NCI-H2171 (cell line): ENCODE measurements at places on chromosomes 11 and 22.
A peak's percentile ranks its signal among the peaks of the same experiment; 100 is the strongest.

- no peak for DNase-seq
Observed at GRCh38 chr11:109076870-109077269, 345.1 kb upstream of the C11orf87 start.

- peak; percentile 24 for DNase-seq
Observed at GRCh38 chr11:31050061-31050765, 319.3 kb downstream of the DCDC1 start.

- DNase-seq, result no peak
Observed at GRCh38 chr22:17229991-17230630, 10.9 kb upstream of the ADA2 start.

- DNase-seq, result no peak
Observed at GRCh38 chr11:128464878-128465450, 122.4 kb downstream of the ETS1 start.

DNA sequence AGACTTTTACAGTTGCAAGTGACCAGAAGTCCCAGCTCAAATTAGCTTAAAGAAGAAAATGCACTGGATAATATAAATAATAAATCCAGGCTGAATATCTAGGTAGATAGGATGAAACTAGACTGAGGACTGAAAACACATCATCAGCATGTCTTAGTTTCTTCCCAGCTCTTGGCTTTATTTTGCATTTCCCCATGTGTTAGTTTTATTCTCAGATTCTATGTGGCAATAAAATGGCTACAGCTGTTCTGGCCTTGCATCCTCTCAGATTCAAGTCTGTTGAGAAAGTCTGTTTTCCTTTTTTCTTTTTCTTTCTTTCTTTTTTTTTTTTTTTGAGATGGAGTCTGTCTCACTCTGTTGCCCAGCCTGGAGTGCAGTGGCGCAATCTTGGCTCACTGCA lies 22.6 kb upstream of the CAT start:
- no peak for DNase-seq

- no peak for DNase-seq
Observed at GRCh38 chr11:27864091-27864491, 163.8 kb upstream of the BDNF start.

DNA sequence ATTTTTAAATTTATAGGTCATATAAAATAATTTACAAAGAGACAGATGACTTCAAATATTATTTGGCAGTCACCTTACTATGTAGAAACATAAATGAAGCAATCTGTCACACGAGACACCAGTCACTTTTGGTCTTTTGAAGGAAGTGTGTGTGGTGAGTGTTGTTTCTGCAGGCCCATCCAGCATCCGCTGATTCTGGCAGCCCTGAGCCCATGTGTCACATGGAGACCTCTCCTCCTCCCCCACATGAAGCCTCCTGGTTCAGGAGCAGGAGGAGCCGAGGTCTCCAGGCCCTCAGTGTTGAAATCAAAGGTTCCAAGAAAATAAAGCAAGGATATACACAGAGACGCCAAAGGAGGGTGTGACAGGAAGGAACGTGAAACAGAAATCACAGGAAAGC lies 60.1 kb downstream of the ARFGAP3 start:
- DNase-seq, result no peak

DNA sequence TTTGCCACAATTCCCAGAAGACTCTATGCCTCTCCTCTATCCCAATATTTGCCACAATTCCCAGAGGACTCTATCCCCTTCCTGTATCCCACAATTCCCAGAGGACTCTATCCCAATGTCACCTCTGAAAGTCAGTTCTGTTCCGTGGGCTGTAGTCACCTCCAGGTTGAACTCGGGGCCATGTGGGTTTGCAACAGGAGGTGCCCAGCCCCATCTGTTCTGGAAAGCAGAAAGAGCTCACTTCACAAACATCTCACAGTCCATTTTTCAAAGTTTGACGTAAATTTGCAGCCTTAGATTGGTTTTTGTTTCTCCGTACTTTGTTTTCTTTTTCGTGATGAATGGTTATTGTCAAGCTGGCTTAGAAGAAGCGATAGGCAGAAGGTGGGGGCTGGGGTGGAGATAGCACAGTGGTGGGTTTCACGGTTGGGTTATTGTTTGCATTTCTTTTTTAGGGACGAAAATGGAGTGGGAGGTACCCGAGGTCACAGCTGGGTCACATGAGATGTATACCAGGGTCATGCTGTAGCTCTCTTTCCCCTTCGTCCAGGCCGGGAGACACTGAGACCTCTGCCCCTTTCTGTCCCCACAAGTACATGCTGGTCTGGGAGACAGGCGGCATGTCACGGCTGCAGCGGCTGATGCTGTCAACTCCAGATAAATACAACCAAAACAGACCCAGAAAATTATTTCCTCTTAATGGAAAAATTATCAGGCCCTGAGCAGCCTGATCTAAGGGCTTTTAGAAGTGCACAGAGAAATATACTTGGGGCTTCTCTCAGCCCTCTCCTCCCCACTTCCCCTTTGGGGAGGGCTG lies 374.5 kb downstream of the CADM1 start:
- no peak for DNase-seq

DNA sequence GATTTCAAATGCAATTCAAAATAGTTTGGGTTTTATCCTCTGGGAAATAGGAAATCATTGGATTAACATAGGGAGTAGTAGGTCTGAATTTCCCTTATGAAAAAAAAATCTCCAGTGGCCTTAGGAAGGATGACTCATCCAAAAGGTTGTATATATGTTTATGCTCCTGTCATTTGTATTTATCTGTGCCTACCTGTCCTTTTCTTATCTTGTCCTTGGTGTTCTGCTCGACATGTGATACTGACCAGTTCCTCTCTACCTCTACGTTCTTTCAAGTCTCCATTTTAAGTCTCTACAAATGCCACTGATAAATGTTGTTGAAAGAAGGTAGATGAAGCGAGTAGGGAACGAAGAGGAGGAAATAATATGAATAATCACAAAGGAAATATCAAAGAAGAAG lies 3.0 kb upstream of the SOX6 start:
- DNase-seq, result no peak

- DNase-seq, result no peak
Observed at GRCh38 chr22:35538801-35539321, 1.8 kb upstream of the RASD2 start.

- DNase-seq, result peak; percentile 96
Observed at GRCh38 chr22:45475063-45475747, 27.5 kb upstream of the FBLN1 start.

DNA sequence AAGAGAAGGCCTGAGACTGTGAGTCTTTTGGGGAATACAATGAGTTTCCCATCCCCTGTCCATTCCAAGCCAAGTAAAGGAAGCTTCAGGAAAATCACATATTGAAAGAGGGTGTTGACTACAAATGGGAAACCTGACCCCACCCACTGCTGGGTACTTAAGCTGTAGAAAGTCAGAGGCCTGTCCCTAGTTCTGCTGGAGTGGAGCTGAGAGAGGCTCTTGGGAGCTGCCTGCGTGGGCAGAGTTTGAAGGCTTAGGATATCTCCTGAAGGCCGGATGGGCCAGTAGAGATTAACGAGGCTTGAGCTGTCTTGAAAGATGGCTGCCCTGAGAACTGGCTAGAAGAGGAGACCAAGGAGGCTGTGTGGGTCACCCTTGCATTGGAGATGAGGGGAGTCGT lies 176.2 kb upstream of the NECTIN1 start:
- DNase-seq, result no peak

- DNase-seq, result no peak
Observed at GRCh38 chr11:75815345-75816168, 547 bp downstream of the UVRAG start.

GRCh38 chr11:1926156-1927025 lies 6.9 kb downstream of the TNNT3 start:
- no peak for DNase-seq

- peak; percentile 59 for DNase-seq
Observed at GRCh38 chr11:64233913-64234586, at the start of gene VEGFB. Gene VEGFB, plus strand, starts transcription at chr11:64234584. Its CDS starts 250 bp downstream, at chr11:64234834.

GRCh38 chr11:31720225-31720624 lies 90.9 kb downstream of the PAX6 start:
- no peak for DNase-seq

- no peak for DNase-seq
Observed at GRCh38 chr11:122308226-122308625, 192.2 kb upstream of the BLID start.

- peak; percentile 68 for DNase-seq
Observed at GRCh38 chr11:30387891-30388861, 65.3 kb downstream of the ARL14EP start.

- DNase-seq, result no peak
Observed at GRCh38 chr22:32199341-32199740, 5.5 kb downstream of the RFPL2 start.

DNA sequence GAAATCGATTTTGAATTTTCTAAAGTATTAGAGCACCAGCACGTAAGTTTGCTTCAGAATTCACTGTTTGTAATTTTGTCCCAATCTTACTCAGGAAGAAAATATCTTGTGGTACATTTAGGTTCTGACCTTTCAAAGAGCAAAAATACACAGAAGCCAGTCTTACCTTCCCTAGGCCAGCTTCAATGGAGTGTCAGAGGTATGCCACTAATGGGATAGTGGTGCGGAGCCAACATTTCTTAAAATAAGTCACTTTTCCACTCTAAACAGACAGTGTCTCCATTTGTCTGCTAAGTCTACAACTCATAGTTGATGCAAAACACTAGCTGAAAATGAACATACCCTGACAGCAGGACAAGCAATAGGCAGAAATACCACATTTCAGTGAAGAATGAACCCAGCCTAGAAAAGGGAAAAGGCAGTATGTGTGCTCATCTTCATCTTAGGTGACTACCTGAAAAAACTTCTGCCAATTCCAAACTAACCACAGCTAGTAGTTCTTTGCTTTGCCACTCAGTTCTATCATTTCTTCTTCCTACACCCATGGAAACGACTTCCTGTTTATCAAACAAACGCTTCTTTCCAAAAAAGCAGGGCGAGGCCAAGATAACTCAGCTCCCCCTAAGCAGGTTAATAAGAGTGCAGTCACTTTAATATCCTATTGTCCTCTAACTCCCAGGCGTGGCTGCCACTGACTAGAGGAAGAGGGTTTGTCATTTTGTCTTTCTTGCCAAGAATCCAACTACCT lies 94.0 kb upstream of the APOA1 start:
- no peak for DNase-seq

- DNase-seq, result no peak
Observed at GRCh38 chr11:17845431-17845881, 110.9 kb downstream of the KCNC1 start.

DNA sequence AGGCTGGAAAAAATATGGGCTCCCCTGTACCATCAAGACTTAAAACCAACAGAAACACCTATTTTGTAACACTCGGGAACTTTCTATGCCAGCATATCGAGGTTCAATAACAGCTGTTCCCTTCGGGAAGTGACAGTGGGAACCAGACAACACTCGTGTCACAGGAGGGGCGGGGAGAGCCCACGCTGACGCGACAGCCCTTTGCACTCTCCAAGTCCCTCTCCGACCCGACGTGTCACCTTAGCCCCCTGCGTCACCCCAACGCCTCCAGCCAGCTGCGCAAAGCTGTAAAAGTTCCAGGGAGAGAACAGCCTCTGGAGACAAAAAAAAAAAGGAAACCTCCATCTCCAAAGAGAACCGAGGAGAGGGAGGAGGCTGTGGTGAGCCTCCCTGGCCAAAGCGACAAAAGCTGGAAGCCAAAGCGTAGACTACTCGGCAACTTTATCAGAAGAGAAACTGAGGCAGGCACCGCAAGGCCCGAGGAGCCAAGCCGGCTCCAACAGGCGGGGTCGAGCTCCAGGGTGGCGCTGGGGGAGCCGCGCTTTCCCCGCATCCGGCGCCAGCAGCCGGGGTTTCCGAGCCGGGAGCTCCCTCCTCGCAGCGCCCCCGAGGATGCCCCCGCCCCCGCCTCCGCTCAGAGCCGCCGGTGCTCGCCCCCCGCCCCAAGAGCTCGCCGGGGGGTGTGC lies 751 bp downstream of the ARFGAP3 start:
- DNase-seq, result peak; percentile 39

DNA sequence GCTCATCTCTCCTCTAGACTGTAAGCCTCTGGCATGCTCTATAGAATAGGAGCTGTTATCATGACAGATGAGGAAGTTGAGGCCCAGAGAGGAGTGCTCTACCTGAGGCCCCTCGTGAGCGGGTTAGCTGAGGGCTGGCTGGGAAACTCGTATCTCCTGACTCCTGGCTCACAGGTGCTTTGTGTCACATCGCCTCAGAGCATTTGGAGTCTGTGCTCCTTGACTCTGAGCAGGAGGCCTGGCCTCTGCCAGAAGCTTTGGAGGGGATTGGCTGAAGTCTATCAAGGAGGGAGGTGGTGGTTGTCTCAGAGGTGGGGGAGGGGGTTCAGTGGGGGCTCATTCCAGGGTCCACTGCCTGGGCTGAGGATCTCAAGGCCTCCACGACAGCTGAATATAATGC lies 7.4 kb downstream of the KCNC1 start:
- DNase-seq, result no peak

DNA sequence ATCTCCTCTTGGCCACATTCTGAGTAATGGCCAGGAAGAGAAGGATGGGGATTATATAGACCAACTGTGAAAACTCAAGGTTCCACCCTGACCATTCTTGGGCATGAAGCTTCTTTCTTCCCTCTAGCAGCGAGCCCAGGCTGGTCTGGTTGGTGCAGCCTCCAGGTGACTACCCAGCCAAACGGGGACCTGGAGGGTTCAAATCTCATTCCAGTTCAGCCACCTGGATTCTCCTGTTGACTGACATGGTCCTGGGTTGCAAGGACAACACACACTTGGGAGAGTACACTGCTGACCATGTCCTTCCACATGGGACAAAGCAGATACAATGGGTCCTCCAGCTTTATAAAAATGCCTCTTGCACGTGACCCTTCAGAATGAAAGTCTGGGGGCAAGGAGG lies 67.0 kb downstream of the SHANK2 start:
- no peak for DNase-seq

DNA sequence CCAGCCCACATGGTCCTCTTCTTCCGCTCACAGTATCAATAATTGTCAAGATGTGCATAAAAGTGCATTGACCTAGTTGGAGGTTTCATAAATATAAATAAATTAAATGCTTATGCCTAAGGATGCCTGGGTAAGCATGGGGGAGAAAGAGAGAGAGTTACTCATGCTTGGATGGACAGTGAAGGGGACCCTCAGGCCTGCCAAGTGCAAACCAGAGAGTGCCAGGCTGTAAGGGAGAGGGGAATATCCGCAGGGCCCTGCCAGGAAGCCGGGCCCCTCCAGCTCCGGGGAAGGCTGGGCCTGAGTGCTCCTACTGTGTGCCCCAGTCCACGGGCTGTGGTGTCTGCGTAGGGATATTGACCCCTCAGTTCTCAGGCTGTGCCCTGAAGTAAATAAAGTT lies 214.6 kb downstream of the DSCAML1 start:
- no peak for DNase-seq

- DNase-seq, result no peak
Observed at GRCh38 chr22:21014726-21015465, at the start of gene P2RX6. Gene P2RX6, plus strand, starts transcription at chr22:21015165. Its CDS starts 10 bp downstream, at chr22:21015175.
